ENCODE measurements at places on chromosomes 3 and 15.

- DNase-seq, result no peak
Observed at GRCh38 chr3:161474139-161474538, 22.5 kb upstream of the OTOL1 start.

DNA sequence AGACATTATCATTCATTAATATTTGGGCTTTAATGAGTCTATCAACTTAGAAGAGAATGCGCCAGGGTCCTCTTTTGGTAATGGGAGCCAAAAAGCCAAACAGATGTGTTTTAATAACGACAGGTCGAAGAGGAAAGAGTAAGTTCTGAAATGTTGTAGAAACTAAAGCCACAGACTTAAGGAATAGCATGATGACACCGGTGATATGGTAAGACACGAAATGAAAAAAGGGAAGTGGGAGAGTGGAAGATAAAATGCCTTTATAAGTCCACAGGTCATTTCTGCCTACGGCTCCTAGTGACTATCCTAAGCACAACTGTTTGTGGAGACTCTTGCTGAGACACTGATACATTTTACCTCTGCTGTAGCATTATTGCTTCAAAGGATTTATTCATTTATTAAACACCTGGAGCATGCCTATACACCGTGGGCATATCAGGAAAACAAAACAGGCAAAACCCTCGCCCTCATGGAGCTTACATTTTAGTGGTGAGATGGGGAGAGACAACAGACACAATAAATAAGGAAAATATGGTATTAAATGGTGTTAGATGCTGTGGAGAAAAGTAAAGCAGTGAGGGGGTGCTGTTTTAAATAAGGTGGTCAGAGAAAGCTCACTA lies 11.7 kb upstream of the CD47 start:
- no peak for DNase-seq

GRCh38 chr3:127595303-127595702 lies 2.9 kb upstream of the MCM2 start:
- DNase-seq, result no peak

DNA sequence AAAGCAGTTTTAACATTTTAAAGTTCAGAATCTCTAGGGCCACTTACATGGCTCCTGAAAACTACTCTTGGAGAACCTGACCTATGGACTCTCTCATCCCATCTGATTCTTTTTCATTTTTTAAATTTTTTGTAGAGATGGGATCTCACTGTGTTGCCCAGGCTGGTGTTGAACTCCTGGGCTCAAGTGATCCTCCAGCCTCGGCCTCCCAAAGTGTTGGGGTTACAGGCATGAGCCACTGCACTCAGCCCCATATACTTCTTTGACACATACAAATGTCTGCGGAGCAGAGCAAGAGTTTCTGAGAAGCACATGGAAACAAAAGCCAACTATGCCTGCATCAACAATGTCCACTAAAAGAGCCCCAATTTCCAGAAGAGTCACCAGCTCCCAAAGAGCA lies 189.8 kb downstream of the FOXP1 start:
- DNase-seq, result no peak

DNA sequence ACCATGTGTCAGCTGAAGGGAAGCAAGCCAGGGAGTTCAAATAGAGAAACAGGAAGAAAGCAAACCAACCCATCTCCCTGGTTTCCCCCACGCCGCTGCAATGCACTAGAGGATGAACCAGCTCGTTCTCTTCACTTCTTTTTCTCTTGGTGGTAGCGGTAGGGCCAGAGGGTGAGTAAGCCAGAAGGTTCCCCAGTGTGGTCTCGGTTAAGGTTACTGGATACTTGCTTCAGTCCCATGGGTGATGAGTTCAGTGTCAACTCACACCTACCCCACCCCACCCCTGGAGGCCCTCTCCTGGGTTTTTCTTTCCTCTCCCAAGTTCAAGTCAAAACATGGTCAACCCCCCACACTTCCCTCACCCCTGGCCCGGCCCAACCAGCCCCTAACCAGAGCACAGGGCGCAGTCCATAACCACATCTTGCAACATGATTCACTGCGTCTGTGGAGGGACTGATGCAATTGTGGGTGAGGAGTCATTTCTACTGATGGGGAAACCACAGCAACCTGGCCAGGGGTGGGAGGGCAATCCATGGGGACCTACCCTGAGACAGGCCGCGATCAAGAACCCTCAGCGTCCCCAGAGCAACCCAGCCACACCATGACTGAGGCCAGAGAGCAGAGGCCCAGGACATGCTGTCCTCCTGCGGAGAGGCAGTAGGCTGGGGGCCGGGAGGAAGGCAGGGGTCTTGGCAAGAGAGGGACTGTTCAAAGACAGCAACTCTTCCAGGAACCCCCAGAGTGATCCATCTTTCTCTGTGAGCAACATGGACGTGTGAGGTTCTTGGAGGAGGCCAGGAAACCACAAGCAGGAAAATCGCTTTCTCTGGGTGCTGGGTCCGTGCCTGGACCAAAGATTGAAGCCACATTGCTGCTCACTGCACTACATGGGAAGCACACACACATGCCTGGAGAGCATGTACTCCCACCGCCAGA lies 276.6 kb downstream of the UACA start:
- no peak for DNase-seq

DNA sequence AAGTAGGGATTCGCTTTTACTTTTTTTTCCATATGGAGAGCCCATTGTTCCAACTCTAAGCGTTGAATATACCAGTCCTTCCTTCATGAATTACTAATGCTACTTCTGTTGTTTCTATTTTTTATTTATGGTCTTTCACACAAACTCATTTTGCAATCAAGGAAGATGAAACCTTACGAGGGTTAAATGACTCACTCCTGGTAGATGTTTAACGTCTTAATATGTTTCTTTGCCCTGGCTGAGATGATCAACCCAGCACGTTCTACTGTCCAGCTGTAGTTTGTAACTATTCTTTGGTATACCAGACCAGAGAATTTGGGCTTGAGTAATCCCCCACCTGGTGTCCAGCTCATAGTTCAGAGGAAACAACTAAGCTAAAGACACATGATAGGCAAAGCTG lies 23.1 kb downstream of the CDCP1 start:
- no peak for DNase-seq

- DNase-seq, result no peak
Observed at GRCh38 chr3:186599142-186599784, 13.6 kb upstream of the AHSG start.

GRCh38 chr15:25903024-25903581 lies 40.0 kb upstream of the ATP10A start:
- no peak for DNase-seq

DNA sequence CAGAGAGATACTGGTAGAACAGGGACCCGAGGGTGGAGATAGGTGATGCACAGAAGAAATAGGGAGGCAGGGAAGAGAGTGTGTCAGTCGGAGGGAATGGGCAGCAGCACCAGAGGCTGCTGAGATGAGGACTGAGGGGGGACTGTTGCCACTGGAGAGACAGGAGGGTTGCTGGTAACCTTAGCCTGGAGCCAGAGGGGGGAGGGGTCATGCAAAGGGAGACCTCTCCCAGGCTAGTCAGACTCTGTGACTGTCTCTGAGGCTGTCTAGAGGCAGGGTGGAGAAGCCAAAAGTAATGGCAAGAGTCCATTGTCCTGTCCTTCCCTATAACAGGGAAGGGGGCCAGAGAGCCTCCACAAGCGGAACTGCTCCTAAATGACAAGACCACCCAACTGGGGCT lies 2.1 kb upstream of the DLEC1 start:
- no peak for DNase-seq

DNA sequence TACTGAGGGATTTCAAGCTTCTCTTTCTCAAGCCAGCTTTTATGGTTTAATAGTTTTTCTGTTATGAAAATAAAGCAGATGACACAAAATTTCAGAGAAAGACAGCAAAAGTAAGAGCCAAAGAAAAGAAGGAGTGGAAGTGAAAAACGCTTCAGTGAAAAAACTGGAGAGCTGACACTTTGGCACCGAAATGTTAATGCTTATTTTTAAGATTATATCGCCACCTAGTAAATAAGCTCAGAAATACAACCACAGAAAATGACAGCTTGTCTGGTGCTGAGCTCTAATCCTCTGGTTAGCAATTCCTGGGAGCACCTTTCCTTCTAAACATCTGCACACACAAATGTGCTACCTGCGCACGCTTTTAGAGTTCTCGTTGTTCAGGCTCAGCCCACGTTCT lies 101.6 kb downstream of the ZPLD1 start:
- no peak for DNase-seq

DNA sequence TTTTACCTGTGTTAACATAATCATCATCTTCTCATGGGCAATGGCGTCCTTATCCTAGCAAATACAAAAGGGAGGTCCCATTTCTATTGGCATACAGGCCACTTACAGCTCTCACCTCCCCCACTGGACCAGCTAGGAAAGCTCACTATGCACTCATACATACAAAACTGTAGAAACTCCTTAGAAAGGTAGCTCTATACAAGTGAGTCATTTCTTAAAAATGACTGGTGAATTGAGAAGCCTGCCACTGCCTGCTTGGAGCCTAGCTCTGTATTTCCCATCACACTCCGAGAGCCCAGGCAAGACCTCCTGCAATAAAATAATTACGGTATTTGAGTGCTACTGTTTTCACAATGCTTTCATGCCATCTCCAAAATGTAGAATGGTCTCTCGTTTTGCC lies 321.8 kb downstream of the ULK4 start:
- DNase-seq, result no peak

GRCh38 chr15:56869573-56869972 lies 48.9 kb upstream of the TCF12 start:
- no peak for DNase-seq

- no peak for DNase-seq
Observed at GRCh38 chr3:31448035-31448881, 84.5 kb upstream of the STT3B start.

DNA sequence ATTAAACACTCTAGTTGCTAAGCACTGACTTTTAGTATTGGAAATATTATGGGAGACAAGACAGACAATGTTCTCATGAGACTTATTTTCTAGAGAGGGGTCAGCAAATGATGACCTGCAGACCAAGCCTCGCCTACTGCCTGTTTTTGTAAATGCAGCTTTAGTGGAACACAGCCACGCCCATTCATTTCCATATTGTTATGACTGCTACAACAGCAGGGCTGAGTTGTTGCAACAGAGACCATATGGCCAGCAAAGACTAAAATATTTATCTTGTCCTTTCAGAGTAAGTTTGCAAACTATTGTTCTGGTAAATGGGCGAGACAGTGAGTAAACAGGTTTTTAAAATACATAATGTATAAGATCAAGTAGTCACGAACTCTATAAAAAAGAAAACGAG lies 570.2 kb downstream of the NTRK3 start:
- DNase-seq, result no peak

- DNase-seq, result no peak
Observed at GRCh38 chr15:75785771-75786574, 57.3 kb upstream of the UBE2Q2 start.

DNA sequence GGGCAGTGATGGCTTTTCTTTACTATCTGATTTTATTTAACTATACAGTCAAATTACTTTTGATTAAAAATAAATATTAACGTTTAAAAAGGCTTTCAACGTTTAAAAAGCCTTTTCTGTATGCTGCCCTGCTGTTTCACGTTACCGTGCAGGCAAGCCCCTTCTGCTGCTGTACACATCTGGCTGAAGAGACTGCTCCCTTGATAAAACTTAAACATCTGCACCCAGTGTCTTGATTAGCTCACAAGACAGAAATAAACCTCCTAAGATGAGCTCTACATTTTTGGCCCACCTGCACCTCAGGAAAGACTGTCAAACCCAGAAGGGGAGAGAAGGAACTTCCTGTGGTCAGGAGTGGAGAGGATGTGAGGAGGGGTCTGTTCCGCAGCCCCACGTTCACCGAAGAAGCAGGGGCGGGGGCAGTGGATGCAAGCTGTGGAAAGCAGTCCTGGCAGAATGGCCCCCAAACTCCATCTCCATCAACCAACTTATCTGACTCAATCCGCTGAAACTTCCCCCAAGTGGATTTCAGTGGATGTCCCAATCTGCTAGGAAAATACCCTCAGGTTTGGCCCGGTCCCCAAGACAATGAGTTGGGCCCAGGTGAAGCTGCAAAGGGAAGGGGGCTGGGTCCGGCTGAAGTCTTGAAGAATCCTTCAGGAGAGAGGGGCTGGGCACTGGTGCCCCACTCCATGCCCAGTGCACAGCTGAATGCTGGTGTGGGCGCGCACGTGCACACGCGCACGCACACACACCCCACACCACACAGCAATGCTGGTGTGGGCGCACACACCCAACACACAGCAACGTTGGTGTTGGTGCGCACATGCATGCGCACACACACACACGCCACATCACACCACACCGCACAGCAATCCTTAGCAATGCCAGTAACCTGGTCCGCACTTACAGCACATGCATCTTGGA lies 88.6 kb downstream of the LRIG1 start:
- DNase-seq, result no peak

GRCh38 chr15:27059610-27060202 lies 88.7 kb downstream of the GABRG3 start:
- no peak for DNase-seq

- DNase-seq, result no peak
Observed at GRCh38 chr3:67534594-67534993, 119.8 kb downstream of the SUCLG2 start.

- no peak for DNase-seq
Observed at GRCh38 chr15:98012354-98012753, 51.9 kb downstream of the ARRDC4 start.

DNA sequence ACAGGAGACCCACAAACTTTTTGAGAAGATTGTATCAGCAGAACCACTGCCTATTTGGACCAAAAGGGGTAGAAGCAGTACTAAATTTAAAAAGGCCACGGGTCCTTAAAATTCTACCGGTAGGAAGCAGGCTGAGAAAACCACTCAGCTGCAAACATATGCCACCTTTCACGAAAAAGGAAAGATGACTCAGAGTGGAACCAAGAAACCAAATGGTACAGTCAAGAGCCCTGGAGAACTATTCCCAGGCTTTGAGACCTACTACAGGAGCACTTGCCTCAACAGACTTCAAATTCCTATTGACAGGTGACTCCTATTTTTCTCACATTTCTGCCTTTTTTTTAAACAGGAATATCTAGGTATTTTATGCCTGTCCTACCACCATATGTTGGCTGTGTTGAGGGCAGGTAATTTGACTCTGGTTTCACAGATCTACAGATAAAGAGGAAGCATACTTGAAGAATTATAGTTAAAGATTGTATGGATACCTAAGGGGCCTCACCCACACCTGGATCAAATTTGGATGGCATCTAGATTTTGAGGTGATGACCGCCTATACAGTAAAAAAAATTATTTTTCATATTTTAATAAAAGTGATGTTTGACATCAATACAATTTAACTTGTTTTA lies 10.1 kb downstream of the GOLIM4 start:
- DNase-seq, result no peak

All from cortex of kidney (tissue), 1 donor.